ENCODE measurements at places on chromosomes 6 and 20.

GRCh38 chr20:57288651-57289277 is 22.3 kb upstream of the BMP7 start:
- DNase-seq: no peak

DNA sequence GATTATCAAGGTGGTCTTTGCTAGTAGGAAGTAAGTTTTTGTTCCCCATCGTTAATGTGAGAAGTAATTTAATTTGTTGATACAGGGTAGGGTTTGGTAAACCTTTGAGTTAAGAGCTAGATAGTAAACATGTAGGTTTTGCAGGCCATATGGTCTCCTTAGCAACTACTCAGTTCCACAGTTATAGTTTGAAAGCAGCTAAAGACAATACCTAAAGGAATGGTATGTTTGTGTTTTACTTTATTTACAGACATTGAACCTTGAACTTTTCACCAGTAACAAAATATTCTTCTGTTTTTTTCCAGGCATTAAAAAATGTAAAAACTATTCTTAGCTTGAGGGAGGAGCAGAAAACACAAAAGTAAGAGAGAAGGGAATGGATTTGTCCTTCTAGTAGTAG is 1.7 kb downstream of the CAP2 start:
- DNase-seq: no peak

DNA sequence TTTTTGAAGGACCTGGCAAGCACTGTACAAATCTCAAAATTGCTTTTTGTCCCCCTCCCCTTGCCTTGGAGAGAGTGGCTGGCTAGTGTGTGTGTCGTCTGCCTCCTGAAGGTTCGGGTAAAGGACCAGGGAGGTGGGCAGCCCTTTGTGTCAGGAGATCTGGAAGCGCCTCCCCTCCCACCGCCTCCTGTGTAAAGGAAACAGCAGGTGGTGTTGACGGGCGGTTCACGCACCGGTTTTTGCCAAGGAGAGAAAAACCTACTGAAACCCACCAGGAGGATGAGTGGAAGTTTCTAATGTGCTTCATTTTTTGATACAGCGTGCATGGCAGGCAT is 1.2 kb downstream of the ENTPD6 start:
- DNase-seq: no peak

- no peak for DNase-seq
Measured at GRCh38 chr6:84687431-84687830, 77.0 kb downstream of the TBX18 start.

GRCh38 chr20:25084626-25085187 is 2.8 kb upstream of the VSX1 start:
- no peak for DNase-seq

DNA sequence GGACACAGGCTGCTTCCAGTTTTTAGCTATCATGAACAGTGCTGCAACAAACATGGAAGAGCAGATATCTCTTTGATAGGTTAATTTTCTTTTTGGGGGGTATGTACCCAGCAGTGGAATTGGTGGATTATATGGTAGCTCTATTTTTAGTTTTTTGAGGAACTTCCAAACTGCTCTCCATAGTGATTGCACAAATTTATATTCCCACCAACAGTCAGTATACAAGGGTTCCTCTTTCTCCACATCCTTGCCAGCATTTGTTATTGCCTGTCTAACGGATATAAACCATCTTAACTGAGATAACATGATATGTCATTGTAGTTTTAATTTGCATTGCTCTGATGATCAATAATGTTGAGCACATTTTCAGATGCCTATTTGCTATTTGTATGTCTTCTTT is 237.6 kb downstream of the MMUT start:
- DNase-seq: no peak

- peak; percentile 17 for DNase-seq
Measured at GRCh38 chr6:148177589-148178233, 164.9 kb upstream of the SASH1 start.

DNA sequence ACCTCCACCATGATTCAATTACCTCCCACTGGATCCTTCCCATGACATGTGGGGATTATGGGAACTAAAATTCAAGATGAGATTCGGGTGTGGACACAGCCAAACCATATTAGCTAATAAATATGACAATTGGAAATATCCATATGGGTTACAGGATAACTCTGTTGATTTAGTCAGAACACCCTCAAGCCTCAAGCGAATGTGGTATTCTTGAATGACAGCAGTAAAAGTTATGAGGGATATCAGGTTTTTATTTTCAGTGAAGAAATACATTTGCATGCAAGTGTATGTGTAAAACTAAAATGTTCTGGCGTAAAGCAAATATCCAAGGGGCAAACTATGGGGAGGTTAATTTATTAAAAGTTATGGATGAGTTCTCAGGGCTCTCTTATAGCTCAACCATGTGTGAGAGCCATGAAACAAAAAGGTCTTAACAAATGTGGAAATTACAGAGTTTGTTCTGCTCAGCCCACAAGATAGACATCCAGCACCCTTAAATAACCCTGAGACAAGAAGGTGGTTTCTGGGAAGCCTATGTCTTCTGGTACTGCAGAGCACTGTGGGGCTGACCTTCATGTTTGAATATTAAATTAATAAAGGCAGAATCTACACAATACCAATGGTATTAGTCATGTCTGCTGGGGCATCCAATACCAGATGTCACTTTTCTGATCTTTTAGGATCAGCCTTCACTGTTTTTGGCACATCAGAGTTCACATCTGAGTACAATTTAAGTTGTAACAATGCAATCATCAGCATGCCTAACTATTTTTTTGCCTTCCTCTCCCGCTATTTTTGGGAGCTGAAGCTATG is 370.5 kb upstream of the RSPO3 start:
- no peak for DNase-seq

- DNase-seq: no peak
Measured at GRCh38 chr6:158049055-158050028, 67.7 kb downstream of the SYNJ2 start.

DNA sequence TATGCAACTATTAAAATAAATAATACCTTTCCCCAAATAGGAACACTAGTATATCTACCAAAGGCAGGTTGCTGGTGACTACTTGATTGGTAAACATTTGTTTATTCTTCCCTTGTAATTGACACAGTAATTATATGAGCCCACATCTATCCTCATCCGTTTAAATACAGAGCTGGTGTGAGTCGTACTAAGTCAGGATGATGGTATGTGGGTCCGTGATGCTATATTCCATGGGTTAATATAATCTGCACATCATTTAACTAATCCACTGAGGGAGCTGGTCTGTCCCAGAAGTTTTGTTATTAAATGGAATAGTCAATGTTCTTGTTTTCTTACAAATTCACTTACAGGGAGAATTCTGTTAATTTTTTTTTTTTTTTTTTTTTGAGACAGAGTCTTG is 164.0 kb upstream of the AGPAT4 start:
- DNase-seq: no peak

- no peak for DNase-seq
Measured at GRCh38 chr6:85126485-85127167, 323.3 kb upstream of the NT5E start.

DNA sequence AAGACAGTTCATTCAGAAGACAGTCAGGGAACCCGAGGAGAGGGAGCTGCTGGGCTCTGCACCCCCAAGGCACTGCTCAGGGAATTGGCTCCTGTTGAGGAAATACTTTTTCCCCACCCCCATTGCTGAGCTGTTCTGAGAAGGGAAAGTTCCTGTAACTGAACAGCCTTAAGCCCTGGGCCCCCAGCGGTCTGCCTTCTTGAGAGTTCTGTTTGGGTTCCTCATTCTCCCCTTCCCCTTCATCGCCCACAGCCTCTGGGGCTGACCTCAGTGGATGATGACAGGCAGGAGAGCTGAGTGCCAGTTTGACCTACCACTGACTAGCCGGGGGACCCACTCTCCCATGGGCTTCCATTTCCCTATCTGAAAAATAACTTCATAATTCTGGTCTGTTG is 10.7 kb downstream of the HCK start:
- no peak for DNase-seq

All from nucleus accumbens (tissue), 56 donors.